Activated CD4-positive, alpha-beta T cell treated with anti-CD3 and anti-CD28 coated beads for 36 hours (primary cell): ENCODE measurements at places on chromosomes 3 and 15. TPM values are rescaled to one million over a fixed set of nuclear protein-coding genes. Genes with fewer than 3 reads are reported as not detected.

The ANKRD63 gene
- total RNA-seq = not detected

The ST3GAL6 gene
- not detected for total RNA-seq

DNA sequence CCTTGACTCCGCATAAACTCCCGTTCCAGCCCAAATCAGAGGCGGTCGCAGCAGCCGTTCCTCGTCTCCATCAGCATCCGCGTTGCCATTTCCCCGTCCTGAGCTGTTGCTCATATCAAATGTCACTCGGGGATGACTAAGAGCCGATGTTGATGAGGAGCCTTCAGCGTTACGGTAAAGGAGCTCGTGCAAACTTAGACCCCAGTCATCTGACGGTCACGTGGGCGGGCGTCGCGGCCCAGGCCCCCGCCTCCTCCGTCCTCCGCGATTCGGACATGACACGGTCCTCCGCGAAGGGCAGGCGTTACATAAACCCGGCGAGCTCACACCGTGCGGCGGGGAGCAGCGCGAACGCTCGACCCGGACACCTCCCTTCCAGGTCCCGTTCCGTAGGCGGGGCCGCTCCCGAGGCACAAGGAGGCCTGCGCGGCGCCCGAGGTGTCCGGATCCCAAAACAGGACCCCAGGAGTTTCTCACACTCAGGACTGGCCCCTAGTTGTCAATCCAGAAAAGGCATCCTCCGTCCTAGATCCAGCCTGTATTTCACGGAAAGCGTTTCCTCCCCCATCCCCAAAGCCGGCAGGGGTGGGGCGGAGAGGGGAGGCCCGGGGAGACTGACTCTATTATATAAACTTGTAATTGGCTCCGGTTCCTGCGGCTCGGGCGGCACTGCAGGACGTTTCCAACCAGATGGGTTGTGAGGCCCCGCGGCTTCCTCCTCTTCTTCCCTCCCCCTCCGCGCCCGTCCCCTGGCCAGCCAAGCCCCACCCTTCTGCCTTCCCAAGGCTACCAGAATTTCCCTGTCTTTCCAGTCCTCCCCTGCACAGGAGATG lies 100.0 kb upstream of the IGF1R start:
- peak overlapping the region; percentile 77 for H3K4me3 ChIP-seq
- no peaks in the 10 kb centered on the region for H3K36me3 ChIP-seq
- peaks cover 41% of the 10 kb centered on the region for H3K27me3 ChIP-seq
- peak; percentile 79 for DNase-seq

The TMEM45A gene
- 3.1 TPM for total RNA-seq

The UTS2B gene
- total RNA-seq = not detected

- H3K4me3 ChIP-seq = no peak overlapping the region
- no peaks in the 10 kb centered on the region for H3K4me1 ChIP-seq
- DNase-seq = peak; percentile 65
- H3K27ac ChIP-seq = no peak overlapping the region
- peaks cover 32% of the 10 kb centered on the region for H3K36me3 ChIP-seq
- H3K27me3 ChIP-seq = no peaks in the 10 kb centered on the region
Measured at GRCh38 chr3:185308126-185308754, 54.4 kb upstream of the EHHADH start.

The MBNL1 gene
- total RNA-seq = 481 TPM

The LSM3 gene
- total RNA-seq = 23.0 TPM

- no peaks in the 10 kb centered on the region for H3K27me3 ChIP-seq
- H3K4me3 ChIP-seq = no peak overlapping the region
- no peak for DNase-seq
- no peaks in the 10 kb centered on the region for H3K36me3 ChIP-seq
Measured at GRCh38 chr3:181610083-181610972, 101.4 kb upstream of the SOX2 start.

DNA sequence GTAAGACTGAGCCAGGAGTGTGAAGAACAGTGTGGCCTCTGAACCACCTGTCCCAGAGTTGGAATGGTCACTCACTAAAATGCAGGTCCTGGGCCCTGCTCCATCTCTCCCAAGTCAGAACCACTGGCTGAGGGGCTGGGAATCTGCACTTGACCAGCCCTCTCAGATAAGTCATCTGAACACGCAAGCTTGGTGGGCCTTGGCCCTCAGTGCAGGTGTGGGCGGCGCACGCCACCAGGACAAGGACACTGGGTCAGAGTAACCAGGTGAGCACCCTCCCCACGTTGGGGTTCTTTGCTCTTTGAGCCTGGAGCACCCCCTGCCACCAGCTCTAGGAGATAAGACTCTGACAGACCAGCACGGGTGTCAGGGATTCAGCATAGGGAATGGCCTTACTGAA lies 42.7 kb downstream of the KIF9 start:
- H3K27ac ChIP-seq = no peak overlapping the region
- H3K4me3 ChIP-seq = no peak overlapping the region
- no peaks in the 10 kb centered on the region for H3K36me3 ChIP-seq
- DNase-seq = no peak

GRCh38 chr15:55562601-55563000 lies 25.5 kb downstream of the PYGO1 start:
- no peaks in the 10 kb centered on the region for H3K36me3 ChIP-seq
- H3K27ac ChIP-seq = no peak overlapping the region
- no peaks in the 10 kb centered on the region for H3K4me1 ChIP-seq
- peaks cover 10% of the 10 kb centered on the region for H3K27me3 ChIP-seq

The CTXN2 gene
- total RNA-seq = 0.05 TPM

The SHC4 gene
- total RNA-seq = 1.4 TPM

DNA sequence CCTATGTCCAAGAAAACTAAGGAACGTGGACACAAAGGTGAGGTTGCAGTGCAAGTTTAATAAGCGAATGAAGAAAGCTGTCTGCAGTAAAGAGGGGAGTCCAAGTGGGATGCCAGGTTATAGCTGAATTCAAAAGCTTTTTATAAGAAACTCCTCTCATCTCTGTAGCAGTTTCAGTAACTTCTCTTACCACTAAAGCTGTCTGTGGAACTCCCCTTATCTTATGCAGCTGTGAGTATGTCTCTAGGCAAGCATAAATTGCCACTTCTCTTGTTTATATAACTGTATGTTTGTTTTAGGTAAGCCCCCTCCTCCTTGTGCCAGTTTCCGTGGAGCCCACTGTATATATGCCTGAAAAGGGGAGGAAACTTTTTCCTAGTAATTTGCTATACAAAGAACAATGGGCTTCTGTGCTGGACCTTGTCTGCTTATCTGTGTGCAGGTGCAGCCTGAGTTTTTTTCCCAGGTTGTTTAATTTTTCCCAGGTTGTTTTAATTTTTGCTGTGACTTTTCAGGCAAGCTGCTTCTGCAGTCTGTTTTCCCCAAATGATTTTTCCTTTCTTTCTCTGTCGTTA lies 875.1 kb upstream of the EPHA6 start:
- H3K27ac ChIP-seq = no peak overlapping the region
- H3K4me3 ChIP-seq = no peak overlapping the region
- H3K36me3 ChIP-seq = no peaks in the 10 kb centered on the region
- no peak for DNase-seq

The GPR27 gene
- total RNA-seq = 1.2 TPM

DNA sequence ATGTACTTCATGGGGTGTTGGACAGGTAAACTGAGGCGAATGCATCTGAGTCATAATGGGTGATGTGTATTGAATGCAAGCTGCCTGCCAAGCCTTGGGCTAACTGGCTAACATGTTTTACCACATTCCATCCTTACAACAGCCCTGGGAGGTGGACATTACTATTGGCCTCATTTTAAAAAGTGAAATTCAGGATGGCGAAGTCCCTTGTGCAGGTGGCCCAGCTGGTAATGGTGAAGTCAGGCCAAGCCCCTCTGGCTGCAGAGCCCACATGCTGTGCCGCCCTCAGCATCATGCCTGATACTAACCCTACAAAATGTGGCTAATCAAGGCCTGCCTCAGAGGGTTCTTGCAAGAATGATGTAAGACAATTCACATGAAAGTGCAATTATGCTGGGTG lies 60.0 kb upstream of the CHD2 start:
- DNase-seq = no peak
- no peaks in the 10 kb centered on the region for H3K36me3 ChIP-seq
- H3K4me3 ChIP-seq = no peak overlapping the region
- peak overlapping the region; percentile 78 for H3K27ac ChIP-seq
- H3K4me1 ChIP-seq = peaks cover 58% of the 10 kb centered on the region

DNA sequence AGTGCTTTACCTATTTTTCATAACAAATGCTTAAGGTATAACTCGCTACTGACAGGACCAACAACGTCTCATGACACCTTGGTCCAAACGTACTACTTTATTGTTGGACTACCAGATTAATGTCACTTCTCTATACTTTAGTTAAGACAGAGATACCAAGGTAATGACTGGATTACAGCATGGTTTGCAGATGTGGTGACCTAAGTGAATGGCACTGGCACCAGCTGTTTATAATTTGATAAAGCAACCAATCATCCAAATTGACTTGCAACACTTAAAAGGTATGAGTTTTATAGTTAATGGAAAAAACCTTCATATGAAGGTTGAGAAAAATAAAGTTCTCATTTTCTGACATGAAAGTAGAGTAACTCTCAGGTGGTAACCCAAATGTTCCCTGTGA lies 209.0 kb downstream of the NEK10 start:
- no peaks in the 10 kb centered on the region for H3K27me3 ChIP-seq
- H3K4me3 ChIP-seq = no peak overlapping the region
- H3K27ac ChIP-seq = no peak overlapping the region
- no peaks in the 10 kb centered on the region for H3K36me3 ChIP-seq
- no peak for DNase-seq
- H3K4me1 ChIP-seq = no peaks in the 10 kb centered on the region
